ENCODE measurements at places on chromosomes 2 and 18. TPM values are rescaled to one million over a fixed set of nuclear protein-coding genes. Genes with fewer than 3 reads are reported as not detected.

GRCh38 chr2:239884875-239885274, 140.3 kb downstream of the NDUFA10 start:
- no peak overlapping the region for H3K4me3 ChIP-seq
- no peak overlapping the region for H3K27ac ChIP-seq
- no peak for DNase-seq
- no peaks in the 10 kb centered on the region for H3K27me3 ChIP-seq

Gene RAB17
- polyA plus RNA-seq, result 99.1 TPM

DNA sequence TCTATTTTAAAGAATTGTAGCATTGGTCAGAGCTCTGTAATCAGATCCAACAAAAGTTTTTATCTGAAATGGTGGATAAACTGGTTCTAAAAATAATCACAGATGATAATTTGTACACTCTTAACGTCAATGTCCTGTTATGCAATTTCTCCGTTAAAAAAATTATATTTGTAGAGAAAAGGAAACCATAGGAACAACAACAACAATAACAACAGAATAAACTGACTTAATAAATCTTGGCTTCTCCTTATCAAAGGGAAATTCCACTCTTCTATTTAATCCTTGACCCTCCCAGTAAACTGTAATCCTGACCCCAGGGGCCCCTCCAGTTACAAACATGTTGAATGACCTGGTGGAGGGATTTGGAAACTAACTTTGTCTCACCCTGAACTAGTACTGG, 78.6 kb upstream of the ZFP36L2 start:
- peaks cover 19% of the 10 kb centered on the region for H3K4me1 ChIP-seq
- DNase-seq, result peak; percentile 32
- no peak overlapping the region for H3K4me3 ChIP-seq
- H3K27ac ChIP-seq, result peak overlapping the region; percentile 89

Gene TNFAIP6
- polyA plus RNA-seq, result 9.8 TPM

DNA sequence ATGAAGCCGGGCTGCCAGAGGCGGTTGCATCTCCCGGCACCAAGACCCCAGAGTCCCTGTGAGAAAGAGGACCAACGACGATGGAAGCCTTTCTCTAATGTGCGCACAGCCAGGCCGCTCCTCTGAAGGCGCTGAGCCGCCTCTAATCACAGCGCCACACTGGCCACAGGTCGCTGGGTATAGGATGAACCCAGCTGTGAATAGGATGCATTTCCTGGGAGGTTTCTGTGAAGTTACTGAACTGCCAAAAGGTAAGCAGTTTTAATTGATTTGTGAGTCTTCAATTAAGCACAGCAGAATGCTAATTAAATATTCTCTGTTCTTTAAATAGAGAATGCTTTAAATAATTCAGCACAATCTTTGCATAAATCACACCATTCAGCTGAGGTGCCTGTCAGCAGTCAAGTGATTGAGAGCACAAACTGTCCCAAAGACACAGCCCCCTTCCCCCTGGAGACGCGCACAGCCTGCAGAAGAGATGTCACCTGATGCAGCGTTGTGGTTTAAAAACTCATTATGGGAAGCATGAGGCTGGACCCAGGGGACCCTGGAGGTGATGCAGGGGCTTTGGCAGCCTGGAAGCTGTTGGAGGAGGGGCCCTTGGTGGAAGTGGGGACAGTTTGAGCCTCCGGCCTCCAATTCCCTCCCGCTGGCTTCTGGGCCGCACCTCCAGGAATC, 98.1 kb downstream of the RTP5 start:
- DNase-seq, result no peak
- H3K27ac ChIP-seq, result no peak overlapping the region
- H3K4me3 ChIP-seq, result no peak overlapping the region
- no peaks in the 10 kb centered on the region for H3K36me3 ChIP-seq
- no peaks in the 10 kb centered on the region for H3K27me3 ChIP-seq

- H3K4me1 ChIP-seq, result no peaks in the 10 kb centered on the region
- DNase-seq, result peak; percentile 28
- no peak overlapping the region for H3K4me3 ChIP-seq
These were observed 239.5 kb downstream of the MYCN start for GRCh38 chr2:16179701-16180416.

GRCh38 chr18:28013066-28013465, 163.9 kb downstream of the CDH2 start:
- H3K4me1 ChIP-seq, result peaks cover 19% of the 10 kb centered on the region
- H3K36me3 ChIP-seq, result no peaks in the 10 kb centered on the region
- H3K27me3 ChIP-seq, result no peaks in the 10 kb centered on the region
- peak; percentile 17 for DNase-seq

GRCh38 chr2:195842932-195843331, 185.9 kb downstream of the SLC39A10 start:
- no peak overlapping the region for H3K27ac ChIP-seq
- no peak for DNase-seq
- no peaks in the 10 kb centered on the region for H3K27me3 ChIP-seq
- H3K4me3 ChIP-seq, result no peak overlapping the region

DNA sequence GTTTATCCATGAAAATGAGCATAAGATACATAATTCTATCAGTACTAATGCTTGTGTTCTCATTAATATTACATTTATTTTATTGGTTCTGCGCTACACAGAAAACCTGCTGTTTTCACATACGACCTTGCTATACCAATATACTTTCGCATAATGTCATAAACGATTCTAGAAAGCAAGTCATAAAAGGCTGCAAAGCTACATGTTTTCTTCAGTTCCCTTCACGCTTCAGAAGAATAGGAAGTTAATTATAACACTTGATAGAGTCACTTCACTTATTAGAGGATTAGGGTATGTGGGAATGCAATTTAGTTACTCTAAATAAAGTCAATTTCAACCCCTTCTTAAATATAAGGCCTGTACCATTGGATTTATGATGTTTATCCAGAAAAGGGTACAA, 29.0 kb downstream of the PSME4 start:
- no peaks in the 10 kb centered on the region for H3K36me3 ChIP-seq
- H3K4me1 ChIP-seq, result no peaks in the 10 kb centered on the region
- no peak overlapping the region for H3K27ac ChIP-seq
- no peaks in the 10 kb centered on the region for H3K27me3 ChIP-seq

DNA sequence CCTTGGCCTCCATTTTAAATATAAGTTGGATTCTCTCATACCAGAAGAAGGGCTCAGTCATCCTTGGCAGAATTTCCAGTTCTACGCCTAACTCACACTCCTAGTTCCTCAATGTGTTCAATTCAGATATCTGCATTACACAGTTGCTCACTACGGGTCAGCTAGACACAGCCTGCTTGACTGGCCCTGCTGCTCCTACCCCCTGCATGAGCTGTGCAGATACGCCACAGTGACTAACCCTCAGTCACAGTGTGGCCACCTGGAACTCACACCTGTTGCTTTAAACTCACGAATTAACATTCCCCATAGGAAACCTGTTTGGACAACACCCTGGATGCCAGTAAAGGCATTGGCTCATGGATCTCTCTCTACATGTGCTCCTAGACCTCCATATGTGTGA, 429.6 kb downstream of the NCKAP5 start:
- no peak for DNase-seq
- no peaks in the 10 kb centered on the region for H3K4me1 ChIP-seq
- no peak overlapping the region for H3K4me3 ChIP-seq
- no peaks in the 10 kb centered on the region for H3K36me3 ChIP-seq
- no peak overlapping the region for H3K27ac ChIP-seq

- DNase-seq, result peak; percentile 87
- H3K27me3 ChIP-seq, result no peaks in the 10 kb centered on the region
- H3K4me1 ChIP-seq, result peaks cover 12% of the 10 kb centered on the region
- peak overlapping the region; percentile 82 for H3K27ac ChIP-seq
These were observed 17.9 kb downstream of the CAPN10 start for GRCh38 chr2:240604291-240604938.

GRCh38 chr2:54208364-54209240, 47.4 kb downstream of the TSPYL6 start:
- H3K36me3 ChIP-seq, result no peaks in the 10 kb centered on the region
- DNase-seq, result no peak
- no peaks in the 10 kb centered on the region for H3K4me1 ChIP-seq
- no peak overlapping the region for H3K4me3 ChIP-seq

Gene FLACC1
- 0.34 TPM for polyA plus RNA-seq

DNA sequence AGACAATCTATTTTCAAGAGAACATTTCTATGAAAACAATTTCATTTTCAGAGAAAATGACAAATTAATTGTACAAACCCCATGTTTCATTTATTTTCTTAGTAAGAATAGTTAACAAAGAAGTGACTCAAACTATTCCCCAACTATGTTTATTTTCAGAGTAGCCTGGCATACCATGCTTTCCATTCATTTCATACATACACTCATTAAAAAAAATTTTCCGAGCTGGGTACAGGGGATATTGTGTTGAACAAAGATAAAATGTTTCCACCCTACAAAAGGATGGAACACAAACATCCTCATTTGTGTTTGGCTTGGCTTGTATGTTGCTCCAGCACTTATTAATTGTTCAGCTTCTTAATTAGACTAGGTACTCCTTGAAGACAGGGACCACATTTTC, 331.4 kb downstream of the EXOC6B start:
- no peaks in the 10 kb centered on the region for H3K27me3 ChIP-seq
- peaks cover 3% of the 10 kb centered on the region for H3K36me3 ChIP-seq
- H3K4me3 ChIP-seq, result no peak overlapping the region
- no peak for DNase-seq

DNA sequence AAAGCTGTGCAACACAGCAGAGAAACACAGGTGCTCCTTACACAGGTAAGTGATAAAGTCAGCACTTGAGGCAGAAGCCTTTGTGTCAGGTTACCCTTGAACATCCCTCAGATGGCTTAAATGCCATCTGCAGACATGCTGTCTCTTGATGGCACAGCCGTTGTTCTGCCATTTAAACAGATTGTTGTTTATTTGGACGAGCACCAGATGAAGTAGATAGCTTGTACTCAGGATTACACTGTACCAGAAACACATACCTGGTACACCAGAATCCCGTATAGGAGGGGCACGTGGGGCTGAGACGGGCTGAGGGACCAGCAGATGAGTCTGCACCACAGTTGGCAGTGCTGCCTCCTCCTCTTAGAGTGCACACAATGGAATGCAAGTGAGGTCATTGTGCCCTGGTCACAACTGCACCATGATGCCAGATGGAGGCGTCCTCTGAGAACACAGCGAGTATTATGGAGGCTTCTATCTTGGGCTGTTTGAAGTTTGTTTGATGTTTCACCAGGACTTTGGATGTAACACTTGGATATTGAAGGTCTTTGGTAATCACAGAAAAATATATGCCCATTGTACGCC, 143.0 kb downstream of the TANC1 start:
- H3K27me3 ChIP-seq, result no peaks in the 10 kb centered on the region
- no peaks in the 10 kb centered on the region for H3K4me1 ChIP-seq
- DNase-seq, result no peak
- H3K36me3 ChIP-seq, result no peaks in the 10 kb centered on the region
- no peak overlapping the region for H3K27ac ChIP-seq
